CD4-positive, CD25-positive, alpha-beta regulatory T cell (primary cell): ENCODE measurements at places on chromosomes 3 and 15. TPM values are rescaled to one million over a fixed set of nuclear protein-coding genes. Genes with fewer than 3 reads are reported as not detected.

GPR62 gene
- not detected for total RNA-seq

SLC6A20 gene
- not detected for total RNA-seq

GABRR3 gene
- not detected for total RNA-seq

PLA2G4F gene
- not detected for total RNA-seq

ANKRD34C gene
- not detected for total RNA-seq

KNSTRN gene
- 10.5 TPM for total RNA-seq

LRTM1 gene
- total RNA-seq, result not detected

DPPA2 gene
- total RNA-seq, result not detected

SNX22 gene
- total RNA-seq, result 0.20 TPM
